Posterior cingulate gyrus (tissue), 11 donors: ENCODE measurements at places on chromosomes 4 and X.

DNA sequence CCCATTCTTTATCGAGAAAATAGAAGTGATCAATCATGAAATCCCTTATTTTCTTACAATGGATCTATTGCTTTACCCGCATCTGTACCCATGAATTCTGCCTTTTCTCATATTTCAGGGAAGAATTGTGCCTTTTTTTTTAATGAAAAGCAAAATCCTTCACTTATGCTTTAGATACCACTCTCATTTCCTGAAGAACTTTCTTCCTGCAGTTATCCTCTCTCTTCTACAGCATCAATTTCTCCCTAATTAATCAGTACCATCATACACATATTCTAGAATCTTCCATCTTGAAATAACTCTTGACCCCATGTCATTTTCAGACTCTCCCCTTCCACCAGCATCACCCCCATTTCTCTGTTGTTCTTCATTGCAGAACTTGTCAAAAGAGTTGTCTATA is 26.6 kb downstream of the ARL9 start:
- no peak for DNase-seq

DNA sequence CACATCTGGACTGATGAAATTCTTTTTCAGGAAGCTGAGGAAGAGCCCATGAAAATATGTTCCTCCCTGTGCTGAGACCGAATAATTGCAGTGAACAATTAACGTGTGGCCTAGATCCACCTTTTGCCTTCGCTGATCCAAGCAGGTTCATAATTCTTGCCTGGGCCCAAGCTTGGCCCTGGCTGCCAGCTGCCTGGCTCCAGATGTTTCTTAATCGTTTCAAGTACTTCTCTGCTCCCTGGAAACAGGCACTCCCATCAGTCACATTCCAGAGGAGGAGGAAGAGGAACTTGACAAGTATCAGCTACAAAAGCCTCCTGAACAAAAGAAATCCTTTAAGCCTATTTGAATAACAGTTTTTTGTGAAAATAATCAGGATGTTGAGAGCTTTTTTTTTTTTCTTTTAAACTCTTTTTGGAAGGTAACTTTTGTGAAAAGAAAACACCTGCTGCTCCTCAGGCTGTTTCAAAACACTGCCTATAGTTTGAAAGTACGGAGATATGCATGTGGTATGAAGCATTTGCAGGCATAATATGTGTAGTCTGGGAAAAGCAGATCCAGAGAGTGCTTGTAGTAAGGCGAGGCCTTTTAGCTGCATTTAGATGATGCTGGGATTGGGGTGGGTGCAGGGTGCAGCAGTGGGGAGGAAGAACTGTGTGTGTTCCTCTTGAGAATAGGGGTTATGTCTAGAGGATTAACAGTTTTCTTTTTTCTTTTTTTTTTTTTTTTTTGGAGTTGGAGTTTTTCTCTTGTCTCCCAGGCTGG is 154.4 kb downstream of the PTTG2 start:
- no peak for DNase-seq

- no peak for DNase-seq
These were observed 208.4 kb upstream of the NPY2R start for GRCh38 chr4:154999950-155000578.

DNA sequence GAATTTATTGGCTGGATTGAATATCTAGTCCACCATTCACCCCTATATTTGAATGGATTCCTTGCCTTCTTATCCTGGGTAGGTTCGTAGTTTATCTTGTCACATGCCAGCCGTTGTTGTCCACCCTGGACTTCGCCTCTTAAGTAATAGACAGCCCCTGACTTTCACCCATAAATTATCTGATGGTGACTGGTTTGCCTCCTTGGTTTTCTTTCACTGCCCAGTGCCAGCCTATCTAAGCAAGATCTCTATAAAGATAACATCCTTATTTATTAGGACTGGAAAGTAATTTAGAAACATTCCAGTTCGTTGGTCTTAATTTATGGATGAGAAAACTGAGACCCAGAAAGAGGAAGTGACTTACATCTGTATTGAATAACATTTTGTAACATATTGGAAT is 410.3 kb downstream of the RPA4 start:
- DNase-seq = no peak

GRCh38 chrX:25096522-25097045 is 80.8 kb upstream of the ARX start:
- DNase-seq = no peak

DNA sequence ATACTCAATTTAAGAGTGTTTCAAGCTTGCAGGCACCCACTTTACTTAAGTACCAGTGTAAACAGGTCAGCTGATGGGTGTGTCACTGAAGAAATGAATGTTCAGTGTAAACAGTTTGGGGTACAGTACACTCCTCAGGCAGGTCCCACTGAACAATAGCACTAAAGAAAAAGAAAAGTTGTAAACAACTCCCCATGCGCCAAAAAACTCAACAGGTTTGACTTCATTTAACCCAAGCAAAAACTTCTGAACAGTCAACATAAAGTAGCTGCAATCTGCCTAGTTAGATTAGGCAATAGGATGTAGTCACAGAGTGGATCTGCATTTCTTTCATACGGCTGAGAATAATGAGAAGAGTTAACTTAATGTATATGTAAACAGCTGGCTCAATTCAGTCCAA is 93.2 kb downstream of the FAM13A start:
- no peak for DNase-seq

GRCh38 chr4:127631420-127631819 is 1.3 kb upstream of the INTU start:
- no peak for DNase-seq

GRCh38 chr4:7266525-7267292 is 74.4 kb downstream of the SORCS2 start:
- DNase-seq = no peak

DNA sequence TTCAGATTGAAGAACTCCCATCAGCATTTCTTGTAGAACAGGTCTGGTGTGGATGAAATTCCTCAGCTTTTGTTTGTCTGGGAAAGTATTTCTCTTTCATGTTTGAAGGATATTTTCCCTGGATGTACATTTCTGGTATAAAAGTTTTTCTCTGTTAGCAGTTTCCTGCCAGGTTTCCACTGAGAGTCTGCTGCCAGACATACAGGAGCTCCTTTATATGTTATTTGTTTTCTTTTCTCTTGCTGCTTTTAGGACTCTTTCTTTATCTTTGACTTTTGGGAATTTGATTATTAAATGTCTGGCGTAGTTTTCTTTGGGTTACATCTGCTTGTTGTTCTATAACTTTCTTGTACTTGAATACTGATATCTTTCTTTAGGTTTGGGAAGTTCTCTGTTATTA is 486.5 kb downstream of the ARAP2 start:
- no peak for DNase-seq

DNA sequence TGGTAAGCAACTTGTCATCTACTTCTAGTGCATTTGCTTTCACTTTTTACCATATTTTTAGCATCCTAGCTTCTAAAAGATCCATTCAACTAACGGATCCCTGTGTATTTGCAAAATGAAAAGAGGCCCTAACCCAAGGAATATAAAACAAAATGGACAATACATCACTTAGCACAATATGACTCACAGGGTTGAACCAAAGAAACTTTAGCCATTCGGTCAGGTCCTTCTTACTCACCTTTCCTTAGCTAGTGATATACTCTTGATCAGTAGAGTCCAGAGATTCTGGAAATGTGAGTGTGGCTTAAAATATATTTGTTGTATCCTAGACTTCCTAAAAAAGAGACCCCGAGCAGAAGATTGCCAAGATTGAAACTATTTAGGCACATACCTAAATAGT is 19.5 kb downstream of the TMPRSS11E start:
- DNase-seq = no peak

- DNase-seq = no peak
These were observed 188.2 kb downstream of the GABRB1 start for GRCh38 chr4:47219586-47219985.

DNA sequence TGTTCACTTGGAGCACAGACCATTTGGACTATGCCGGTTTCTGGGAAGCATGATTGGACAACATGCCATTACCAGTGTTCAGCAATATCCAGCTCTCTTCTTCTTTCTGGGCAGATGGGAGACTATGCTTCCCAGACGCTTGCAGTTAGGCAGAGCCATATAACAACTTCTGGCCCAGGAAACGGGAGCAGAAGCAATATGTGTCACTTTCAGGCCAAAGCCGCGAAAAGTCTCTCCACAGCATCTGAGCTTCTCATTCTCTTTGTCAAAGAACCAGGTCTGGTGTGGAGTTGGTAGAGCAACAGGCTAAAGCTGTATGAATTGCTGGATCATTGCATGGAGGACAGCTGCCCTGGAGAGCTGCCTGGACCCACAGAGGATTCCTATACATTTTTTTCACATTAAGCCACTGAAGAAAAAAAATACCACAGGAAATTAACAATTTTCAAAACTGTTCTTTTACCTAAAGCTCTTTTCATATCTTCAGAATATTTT is 131.4 kb upstream of the FRG1 start:
- no peak for DNase-seq

GRCh38 chr4:88753658-88754571 is 56.3 kb upstream of the NAP1L5 start:
- DNase-seq = no peak

DNA sequence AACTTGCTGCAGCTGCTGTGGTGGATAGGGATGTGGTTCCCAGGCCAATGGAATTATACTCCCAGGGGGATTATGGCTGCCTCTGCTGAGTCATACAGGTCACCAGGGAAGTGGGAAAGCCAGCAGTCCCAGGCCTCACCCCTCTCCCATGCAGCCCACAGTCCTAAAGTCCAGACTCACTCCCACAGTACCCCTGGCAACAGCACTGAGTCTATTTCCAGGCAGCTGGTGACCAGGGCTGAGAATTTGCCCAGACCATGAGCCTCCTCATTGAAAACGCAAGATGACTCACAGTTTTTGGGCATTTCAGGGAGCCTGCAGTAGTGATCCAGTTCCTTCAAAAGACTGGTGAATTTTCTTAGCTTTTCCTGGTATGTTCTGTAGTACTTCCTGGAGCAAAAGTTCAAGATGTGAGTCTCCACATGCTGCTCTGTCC is 137.6 kb downstream of the NPNT start:
- DNase-seq = no peak

GRCh38 chr4:148442832-148443511 is 758 bp upstream of the NR3C2 start:
- DNase-seq = no peak

DNA sequence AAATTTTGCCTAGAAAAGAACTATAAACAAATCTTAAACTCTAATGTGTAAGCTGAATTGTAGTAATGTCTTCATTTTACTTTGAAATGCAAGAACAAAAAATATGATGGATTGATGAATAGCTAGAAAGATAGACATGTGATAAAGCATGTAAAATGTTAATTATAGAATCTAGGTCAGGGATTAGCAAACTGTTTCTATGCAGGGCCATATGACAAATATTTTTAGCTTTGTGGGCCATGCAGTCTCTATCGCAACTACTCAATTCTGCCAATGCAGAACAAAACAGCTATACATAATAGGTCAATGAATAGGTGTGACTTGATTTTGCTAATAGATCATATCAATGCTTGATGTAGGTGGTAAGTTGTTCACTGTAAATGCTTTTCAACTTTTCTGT is 75.3 kb downstream of the TBCK start:
- DNase-seq = no peak

- DNase-seq = no peak
These were observed 269.8 kb downstream of the BCOR start for GRCh38 chrX:39827951-39828350.

GRCh38 chr4:92387459-92388069 is 83.8 kb downstream of the GRID2 start:
- no peak for DNase-seq

- no peak for DNase-seq
These were observed 41.3 kb upstream of the BCLAF3 start for GRCh38 chrX:20032201-20032600.
